ENCODE measurements at places on chromosomes 12 and 14.

DNA sequence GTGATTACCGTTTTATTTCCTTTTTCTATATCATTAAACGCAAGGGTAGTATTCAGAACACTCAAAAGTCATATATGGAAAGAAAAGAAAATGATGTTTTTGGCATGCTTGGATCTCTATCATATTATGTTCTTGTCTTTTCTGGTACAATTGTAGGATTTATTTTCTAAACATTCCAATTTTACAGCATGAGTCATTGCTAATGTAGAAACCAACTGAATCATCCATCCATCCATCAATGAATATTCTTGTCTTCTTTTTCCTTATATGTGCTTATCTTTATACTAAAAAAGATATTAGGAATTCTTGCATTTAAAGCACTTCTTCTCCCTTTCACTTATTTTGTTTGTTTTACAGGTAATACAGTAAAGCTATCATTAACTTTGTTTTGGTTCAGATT, 20.4 kb upstream of the AMIGO2 start:
- no peak for DNase-seq

DNA sequence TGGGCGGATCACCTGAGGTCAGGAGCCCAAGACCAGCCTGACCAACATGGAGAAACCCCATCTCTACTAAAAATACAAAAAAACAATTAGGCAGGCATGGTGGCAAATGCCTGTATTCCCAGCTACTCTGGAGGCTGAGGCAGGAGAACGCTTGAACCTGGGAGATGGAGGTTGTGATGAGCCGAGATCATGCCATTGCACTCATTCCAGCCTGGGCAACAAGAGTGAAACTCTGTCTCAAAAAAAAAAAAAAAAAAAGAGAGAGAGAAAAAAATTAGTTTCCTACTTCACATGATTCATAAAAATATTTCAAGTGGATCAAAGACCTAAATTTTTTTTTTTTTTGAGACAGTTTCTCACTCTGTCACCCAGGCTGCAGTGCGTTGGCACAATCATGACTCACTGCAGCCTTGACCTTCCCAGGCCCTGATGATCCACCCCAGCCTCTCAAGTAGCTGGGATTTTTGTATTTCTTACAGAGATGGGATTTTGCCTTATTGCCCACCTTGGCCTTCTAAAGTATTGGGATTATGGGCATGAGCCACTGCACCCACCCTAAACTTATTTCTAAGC, 24.9 kb downstream of the FCF1 start:
- DNase-seq = no peak

- no peak for DNase-seq
These were observed 767 bp upstream of the CCNT1 start for GRCh38 chr12:48717252-48717695.

DNA sequence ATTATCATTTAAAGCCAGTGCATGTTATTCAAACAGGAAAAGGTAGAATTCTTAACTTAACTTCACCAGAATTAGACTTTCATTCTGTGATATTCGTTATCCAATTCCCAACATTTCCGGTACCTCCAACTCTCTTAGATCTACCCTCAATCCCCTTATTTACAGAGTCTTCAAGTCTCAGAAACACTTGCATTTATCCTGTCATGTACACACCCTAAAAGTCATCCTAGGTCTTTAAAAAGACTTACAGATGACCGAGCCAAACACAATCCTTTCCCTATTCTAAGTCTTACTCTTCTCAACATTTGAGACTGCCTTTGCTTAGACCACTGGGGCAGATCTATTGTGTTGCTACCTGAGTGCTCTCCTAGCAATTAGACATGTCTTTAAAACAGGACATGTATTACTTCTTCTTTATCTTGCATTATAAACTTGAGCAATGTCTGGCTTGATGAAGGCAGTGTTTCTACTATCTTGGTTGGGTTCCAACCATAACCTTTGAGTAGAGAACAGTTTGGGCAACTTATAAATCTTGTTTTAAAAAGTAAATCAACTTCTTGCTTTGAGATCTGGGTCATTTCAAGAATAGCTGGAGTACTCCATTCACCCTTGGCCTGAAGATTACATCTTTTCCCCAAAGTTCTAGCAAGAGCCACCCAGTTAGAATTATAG, 140.6 kb upstream of the PLEKHG7 start:
- no peak for DNase-seq

- DNase-seq = no peak
These were observed 11.8 kb downstream of the STON2 start for GRCh38 chr14:81388336-81388735.

DNA sequence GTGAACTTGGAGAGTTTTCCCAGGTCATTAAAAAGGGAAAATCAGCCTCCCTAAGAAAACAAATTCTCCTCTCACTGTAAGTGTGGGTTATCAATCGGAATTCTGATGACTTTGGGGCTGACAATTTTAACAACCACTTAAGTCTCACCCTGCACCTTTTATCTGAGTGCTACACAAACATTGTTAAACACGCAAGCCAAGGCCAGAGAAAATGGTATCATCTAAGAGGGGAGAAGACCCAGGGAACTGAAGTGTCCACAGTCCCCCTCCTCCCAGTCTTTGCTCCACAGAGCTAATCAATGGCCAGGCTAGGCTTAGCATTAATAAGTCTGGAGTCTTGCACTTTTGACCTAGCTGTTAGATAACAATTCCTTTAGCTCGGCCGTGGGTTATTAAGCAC, 51.7 kb upstream of the TBX5 start:
- no peak for DNase-seq

- no peak for DNase-seq
These were observed 233.6 kb downstream of the MED13L start for GRCh38 chr12:116043659-116044535.

DNA sequence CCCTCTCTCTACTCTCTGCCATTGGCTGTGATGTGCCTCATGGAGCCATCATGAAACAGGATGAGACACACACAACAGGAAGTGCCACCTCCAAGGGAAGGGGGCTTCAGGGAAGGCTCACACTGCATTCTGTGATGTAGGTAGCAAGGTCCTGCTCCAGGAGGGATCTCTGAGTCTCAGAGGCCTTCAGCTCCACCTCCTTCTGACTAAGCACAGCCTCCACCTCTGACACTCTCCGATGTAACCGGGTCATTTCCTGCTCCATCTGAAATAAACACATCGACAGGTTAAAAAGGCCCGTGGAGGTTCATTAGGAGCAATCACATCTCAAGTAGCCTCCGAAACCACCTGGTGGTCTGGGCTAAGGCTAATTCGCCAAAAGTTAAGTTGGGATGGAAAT, 93.3 kb downstream of the CIT start:
- DNase-seq = no peak

DNA sequence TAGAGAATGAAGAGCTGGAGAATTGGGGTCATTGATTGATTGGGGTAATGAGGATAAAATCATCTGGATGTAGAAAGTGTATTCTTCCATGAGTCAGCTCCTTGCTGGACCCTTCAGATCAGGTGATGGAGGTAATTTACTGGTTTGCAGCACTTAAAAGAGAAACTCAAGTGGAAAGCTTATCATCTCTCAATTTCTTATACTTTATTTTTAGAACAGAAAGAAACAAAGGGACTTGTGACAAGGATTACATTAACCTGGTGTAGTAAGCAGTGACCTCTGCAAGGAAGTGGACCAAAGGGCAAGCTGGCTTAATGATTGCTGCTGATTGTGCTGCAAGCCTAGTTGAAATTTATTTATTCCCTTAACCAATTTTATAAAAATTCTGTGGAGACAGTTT, 405.0 kb downstream of the TRHDE start:
- DNase-seq = no peak

Measured in activated CD8-positive, alpha-beta memory T cell treated with anti-CD3 and anti-CD28 coated beads for 4 hours (primary cell).